Stimulated activated CD4-positive, alpha-beta T cell treated with anti-CD3 and anti-CD28 coated beads, Interleukin-12 subunit alpha, Interleukin-12 subunit beta, amount 100 ng/mL, for 24 hours (primary cell): ENCODE measurements at places on chromosomes 7 and 10.

- no peak for DNase-seq
Observed at GRCh38 chr10:62352356-62352970, 21.7 kb upstream of the ZNF365 start.

GRCh38 chr7:94368371-94368791 is 26.3 kb upstream of the COL1A2 start:
- no peak for DNase-seq

- DNase-seq: no peak
Observed at GRCh38 chr10:87691506-87692070, 31.9 kb downstream of the PAPSS2 start.

GRCh38 chr10:128897401-128898129 is 569.5 kb upstream of the MGMT start:
- no peak for DNase-seq

- no peak for DNase-seq
Observed at GRCh38 chr10:24209432-24209771, 464 bp downstream of the KIAA1217 start.

DNA sequence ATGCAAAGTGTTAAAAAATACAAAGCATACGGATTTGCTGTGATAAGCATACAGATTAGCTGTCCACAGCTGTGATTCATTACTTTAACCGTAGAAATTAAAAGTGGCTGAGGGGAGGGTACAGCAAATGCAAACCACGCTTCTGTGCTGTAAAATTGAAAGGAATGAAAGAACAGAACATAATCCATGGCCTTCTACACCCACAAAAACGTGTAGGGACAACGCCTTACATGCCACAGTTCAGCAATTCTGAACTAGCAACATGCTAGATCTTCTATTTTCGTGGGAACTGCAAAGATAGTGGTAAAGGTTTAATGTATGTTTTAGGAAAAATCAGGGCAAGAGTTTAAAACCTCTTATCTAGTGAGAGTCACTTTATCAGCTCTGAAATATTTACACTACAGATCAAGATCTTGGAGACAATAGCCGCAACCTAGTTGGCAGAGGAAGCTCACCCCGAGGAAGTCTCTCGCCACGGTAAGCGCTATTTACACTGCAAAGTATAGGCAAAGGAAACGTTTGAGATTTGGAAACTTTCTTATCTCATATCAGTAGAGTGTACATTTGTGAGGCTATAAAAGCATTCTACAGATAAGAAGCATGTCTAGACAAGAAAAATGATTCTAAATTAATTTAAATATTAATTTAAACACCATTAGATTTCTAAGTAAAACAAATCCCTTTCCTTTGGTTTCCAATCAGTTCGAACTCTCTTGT is 193.6 kb downstream of the MLLT10 start:
- no peak for DNase-seq

GRCh38 chr10:112637901-112638300 is 190.9 kb downstream of the VTI1A start:
- DNase-seq: no peak

DNA sequence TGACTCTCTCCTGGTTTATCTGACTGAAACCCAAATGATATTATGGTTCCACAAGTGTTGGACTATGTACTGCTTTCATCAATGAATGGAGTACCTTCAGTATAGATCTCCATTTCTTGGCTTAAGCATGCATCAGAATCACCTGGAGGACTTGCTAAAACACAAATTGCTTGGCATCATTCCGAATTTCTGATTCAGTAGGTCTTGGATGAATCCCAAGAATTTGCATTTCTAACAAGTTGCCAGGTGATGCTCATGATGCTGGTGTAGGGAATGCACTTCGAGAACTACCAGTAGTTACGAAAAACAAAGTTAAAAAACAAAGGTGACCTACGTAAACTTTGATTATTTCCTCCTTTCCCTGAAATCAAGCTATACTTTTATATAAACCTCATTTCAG is 119.0 kb upstream of the FEZF1 start:
- no peak for DNase-seq

DNA sequence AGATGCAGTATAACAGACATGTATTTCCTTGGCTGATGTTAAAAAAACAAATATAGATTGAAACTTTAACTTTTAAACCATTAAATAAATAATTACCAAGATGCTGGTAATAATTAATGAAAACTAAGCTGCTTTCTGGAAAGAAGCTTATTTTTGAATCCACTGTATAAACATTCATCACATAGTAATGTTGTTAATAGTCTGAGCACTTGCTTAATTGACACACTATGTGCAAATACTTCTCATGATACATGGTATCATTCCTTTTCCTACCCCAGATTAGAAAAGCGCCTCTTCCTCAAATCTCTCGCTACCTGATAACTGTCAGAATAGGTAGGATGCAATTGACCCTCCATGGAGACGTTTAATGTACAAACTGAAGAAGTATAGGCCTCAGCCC is 15.0 kb upstream of the COL28A1 start:
- no peak for DNase-seq

DNA sequence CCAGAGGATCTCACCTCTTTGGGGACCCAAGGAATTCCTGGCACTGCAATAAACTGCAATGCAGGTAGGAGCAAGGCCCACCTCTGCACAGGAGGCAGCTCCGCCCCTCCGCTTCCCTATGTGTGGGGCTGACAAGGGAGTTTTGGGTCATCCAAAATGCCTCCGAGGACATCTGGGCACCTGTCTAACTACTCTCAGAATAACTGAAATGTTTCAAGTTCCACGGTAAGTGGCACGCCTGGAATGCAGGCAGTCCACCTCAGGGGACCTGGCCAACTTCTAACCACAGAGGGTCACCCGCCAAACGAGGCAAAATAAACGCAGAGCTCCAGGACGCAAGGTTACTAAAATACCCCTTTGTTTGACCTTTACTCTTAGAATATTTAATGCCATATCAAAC is 102.5 kb downstream of the FGFR2 start:
- no peak for DNase-seq

DNA sequence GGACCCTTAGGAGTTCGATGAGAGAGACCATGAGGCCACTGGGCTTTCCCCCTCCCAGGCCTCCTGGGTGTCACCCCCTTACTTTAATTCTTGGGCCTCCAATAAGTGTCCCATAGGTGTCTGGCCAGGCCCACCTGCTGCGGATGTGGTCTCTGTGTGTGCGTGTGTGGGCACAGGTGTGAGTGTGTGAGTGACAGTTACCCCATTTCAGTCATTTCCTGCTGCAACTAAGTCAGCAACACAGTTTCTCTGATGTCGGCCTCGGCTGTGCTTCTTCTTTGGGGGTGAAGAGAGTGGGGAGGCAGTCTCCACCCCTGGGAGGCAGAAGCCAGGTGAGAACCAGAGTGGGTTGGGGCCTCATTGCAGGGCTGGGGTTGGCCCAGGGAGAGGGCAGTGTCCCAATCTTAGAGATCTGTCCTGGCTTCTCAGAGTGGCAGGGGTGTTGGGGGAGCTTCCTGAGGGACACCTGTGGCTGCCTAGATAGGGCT is 1.5 kb downstream of the PVRIG start:
- DNase-seq: peak; percentile 74

GRCh38 chr7:9175871-9176270 is 742.5 kb downstream of the NXPH1 start:
- no peak for DNase-seq

DNA sequence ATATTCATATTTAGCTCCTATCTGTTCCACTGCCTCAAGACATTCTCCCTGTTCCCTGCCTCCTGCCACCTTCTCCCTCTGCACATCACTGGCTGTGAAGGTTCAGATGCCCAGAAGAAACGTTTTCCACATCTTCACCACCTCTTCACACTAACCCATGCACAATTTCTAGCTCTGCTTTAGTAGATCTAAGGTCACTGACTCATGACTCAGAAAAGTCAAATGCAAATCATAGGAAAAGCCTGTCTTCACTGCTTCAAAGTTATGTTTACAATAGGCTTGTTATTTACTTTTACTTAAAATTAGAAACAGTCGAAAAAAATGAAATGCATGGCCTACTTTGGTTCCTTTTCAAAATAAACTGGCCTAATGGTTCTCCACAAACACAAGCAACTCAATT is 2.5 kb downstream of the SCRN1 start:
- no peak for DNase-seq

DNA sequence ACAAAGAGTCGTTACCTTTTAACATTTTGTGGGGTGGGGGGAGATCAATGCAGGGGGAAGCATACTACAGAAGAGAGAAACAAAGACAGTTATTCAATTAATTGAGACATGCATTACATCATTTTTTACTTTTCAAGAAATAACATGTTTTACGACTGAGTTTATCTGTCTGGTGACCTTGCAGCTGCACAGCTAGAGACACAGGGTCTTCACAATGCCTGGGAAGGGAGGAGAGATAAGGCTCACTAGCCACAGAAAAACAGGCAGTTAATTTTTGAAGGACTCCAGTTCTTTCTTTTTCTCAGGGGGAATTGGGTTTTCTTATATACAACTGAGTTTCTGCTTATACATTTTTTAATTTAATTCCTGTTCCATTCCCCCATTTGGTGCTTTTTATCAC is 30.1 kb downstream of the ZPBP start:
- no peak for DNase-seq

DNA sequence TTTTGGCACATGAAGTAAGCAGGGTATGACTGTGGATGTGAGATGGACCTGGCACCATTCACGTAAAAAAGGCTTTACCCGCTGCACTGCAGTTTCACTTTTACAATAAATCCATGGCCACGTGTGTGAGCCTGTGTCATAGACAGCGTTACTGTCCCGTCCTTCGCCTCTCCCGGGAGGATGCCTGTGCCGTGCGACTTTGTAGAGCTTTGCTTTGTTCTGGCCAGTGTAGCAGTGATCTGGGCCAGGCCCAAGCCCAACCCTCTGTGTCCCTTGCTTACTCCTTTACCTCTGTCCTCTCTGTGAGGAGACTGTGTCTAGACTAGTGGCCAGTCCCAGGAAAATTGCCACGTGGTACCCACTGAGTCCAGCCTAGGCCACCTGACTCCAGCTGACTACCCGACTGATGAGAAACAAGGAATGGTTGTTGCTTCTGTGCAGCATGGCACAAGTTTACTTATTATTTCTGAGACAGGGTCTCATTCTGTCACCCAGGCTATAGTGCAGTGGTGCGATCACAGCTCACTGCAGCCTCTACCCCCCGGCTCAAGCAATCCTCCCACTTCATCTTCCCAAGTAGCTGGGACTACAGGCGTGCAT is 48.1 kb downstream of the JAKMIP3 start:
- DNase-seq: no peak

- DNase-seq: no peak
Observed at GRCh38 chr10:89002226-89002978, 11.8 kb downstream of the FAS start.

GRCh38 chr7:155205368-155206317 is 92.0 kb upstream of the INSIG1 start:
- DNase-seq: peak; percentile 88

DNA sequence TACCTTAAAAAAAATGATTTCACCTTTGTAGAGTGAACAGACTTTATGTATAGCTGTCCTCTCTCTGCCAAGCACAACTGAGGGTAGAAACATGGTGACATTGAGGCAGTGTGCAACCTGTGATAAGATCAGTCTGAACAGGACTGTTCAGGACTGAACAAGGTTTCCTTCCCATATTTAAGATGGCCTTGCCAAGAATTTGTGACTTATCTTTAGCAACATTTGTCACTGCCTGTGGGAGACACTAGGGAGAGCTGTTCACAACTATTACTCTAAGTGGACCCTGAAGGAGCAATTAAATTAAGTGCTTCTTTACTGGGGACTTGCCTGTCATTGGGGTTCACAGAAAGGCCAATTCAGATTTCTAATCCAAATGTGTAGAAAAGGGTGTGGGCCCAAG is 6.7 kb downstream of the OR13A1 start:
- no peak for DNase-seq

DNA sequence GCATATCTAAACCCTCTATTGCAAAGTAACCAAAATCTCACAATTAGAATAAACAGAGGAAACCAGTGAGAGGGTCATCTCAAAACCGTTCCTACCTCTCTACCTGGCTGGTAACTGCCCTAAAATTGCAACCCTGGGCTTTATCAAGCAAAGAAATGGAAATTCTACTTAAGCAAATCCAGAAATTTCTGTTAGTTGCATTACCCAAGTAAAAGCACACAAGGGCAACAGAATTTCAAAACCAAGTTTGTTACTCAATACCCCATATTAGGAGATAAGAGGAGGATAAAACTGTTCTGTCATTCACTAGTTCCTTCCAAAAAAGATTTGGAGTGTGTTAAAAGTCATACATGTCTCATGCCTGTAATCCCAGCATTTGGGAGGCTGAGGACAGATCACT is 195.3 kb downstream of the FAM107B start:
- no peak for DNase-seq

GRCh38 chr10:79445977-79446757 is 743 bp upstream of the ZCCHC24 start:
- DNase-seq: no peak

DNA sequence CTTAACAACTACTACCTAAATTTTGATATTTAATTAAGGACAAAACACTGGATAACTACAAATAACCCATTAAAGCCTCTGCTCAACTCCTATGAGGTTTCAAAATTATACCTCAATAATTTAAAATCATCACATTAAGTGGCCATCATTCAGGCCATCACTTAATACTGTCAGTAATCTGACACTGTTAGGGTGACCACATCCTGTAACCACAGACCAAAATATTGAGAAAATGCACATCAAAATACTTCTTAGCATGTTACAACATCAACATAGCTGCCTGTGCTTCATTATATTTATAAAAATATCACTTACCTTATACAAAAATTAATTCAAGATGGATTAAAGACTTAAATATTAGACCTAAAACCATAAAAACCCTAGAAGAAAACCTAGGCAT is 23.3 kb downstream of the SEM1 start:
- DNase-seq: no peak

DNA sequence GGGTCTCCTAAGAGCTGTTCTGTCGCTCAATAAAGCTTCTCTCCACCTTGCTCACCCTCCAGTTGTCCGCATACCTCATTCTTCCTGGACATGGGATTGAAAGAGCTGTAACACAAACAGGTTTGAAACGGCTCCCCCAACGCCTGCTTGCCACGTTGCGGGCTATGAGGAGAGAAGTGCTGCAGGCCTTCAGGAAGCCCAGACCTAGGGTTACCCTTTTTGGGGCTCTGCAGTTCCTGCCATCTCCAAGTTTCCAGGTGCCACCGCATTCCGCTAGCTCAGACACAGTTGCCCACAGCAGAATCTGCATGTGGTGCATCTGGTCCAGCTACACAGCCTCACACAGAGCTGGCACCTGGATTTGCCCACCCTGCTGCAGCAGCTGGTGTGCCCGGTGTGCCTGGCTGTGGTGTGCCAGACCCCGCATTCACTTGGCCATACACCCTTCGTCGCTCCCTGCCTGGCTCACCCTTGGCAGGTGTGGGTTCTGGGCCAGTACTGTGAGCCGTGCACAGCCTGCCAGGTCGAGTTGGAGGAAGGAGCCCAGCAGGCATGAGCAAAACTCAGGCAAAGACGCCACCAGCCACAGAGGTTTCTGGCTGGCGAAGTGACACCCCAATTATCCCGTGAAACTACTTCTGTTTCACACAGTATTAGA is 253.2 kb upstream of the SEMA3A start:
- no peak for DNase-seq

DNA sequence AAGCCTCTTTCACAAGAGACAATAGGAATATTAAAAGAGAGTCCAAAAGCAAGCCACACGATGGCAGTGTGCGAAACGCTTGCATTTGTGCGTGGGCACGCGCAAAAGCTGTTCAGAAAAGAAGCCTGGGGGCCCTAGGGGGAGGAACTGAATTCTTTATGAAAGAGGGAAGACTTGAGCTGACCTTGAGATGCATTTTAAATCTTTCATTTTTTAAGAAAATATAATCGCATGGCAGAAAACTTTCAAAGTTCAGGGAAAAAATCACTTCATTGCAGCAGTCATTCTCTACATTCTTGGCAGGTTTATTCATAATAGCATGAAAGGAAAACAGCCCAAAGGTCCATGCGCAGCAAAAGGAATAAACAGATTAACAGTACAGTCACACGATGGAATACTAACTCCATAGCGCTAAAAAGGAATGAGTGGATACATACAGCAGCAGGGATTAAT is 206.5 kb upstream of the PRKCQ start:
- no peak for DNase-seq
